ENCODE measurements at places on chromosomes 11 and 22. TPM values are rescaled to one million over a fixed set of nuclear protein-coding genes. Genes with fewer than 3 reads are reported as not detected.
A peak's percentile ranks its signal among the peaks of the same experiment; 100 is the strongest.

DNA sequence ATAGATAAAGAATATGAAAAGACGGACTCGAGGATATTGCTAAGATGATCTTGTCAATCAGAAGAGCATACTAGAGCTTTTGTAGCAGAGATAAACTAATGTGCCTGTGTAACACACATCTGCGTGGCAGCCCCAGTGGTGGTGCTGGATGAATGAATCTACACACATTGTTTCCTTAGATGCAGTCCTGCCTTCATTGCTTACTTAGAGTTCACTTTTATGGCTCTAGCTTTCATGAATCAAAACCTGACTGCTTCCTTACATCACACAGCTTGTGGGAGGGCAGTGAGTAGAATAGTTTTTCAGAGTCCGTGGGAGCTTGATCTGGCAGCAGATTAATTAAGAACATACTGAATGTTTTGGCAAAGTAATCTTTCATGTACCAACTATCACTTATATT is 83.7 kb downstream of the EXT2 start:
- no peak for DNase-seq

Gene SYT7
- total RNA-seq = 18.2 TPM

DNA sequence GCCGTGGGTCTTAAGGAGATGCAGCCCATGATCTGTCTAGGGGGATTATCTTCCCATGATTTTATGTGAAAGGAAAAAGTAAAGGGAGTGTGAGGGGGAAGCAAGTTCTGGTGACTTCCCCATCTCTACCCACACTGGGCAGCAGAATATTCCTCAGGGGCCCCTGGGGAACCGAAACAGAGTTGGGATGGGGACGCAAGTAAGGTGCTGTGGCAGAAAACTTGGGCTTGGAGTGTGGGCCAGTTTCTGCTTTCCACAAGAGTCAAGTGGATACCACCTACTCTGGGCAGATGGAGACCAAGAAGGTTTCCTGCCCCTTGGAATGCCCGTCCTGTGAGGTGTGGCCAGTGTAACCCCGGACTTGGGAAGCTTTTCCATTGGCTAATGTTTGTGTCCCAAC is 64.4 kb downstream of the SGSM3 start:
- no peak for DNase-seq

Gene MRGPRE
- not detected for total RNA-seq

GRCh38 chr11:107592813-107593212 is 1.9 kb downstream of the ELMOD1 start:
- no peak for DNase-seq

- peak; percentile 31 for DNase-seq
Measured at GRCh38 chr11:124656774-124657630, 16.5 kb downstream of the SIAE start.

Gene IL18
- total RNA-seq = 0.82 TPM

DNA sequence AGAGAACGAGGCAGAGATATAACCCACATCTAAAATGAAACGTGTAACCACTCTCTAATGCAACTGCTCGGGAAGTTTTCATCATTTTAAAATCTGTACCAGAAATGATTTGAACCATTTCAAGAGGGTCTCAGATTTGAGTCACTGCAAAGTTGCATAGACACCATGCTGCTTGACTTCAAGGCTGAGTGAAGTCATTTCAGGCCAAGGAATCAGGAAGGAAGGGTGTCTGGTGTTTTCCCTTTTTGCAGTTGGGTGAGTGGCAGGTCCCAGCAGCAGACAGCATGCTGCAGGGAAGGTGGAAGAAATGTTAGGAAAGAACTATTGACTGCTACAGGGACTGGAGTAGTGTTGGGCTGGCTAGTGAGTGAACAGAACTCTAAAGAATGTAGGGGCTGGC is 16.5 kb downstream of the TANGO2 start:
- no peak for DNase-seq

GRCh38 chr22:36366291-36366708 is 21.5 kb downstream of the MYH9 start:
- DNase-seq = no peak

Gene TEF
- total RNA-seq = 12.0 TPM

Gene CATSPER1
- total RNA-seq = not detected

- no peak for DNase-seq
Measured at GRCh38 chr11:6413791-6414201, 5.1 kb downstream of the APBB1 start.

DNA sequence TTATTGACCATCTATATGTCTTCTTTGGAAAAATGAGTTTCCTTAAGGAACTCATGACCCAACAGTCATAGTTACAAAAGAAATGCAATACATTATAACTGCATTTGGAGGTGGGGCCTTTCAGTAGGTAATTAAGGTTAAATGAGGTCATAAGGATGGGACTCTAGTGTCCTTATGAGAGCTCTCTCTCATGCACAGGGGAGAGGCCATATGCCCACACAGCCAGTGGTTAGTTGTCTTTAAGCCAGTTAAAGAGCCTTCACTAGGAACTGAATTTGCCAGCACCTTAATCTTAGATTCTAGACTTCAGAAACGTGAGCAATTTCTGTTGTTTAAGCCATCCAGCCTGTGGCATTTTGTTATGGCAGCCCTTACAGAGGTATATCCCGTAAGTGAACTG is 27.3 kb downstream of the INTS4 start:
- DNase-seq = no peak

Gene CARD18
- total RNA-seq = not detected

- DNase-seq = no peak
Measured at GRCh38 chr11:32602657-32603415, 19.2 kb downstream of the EIF3M start.

DNA sequence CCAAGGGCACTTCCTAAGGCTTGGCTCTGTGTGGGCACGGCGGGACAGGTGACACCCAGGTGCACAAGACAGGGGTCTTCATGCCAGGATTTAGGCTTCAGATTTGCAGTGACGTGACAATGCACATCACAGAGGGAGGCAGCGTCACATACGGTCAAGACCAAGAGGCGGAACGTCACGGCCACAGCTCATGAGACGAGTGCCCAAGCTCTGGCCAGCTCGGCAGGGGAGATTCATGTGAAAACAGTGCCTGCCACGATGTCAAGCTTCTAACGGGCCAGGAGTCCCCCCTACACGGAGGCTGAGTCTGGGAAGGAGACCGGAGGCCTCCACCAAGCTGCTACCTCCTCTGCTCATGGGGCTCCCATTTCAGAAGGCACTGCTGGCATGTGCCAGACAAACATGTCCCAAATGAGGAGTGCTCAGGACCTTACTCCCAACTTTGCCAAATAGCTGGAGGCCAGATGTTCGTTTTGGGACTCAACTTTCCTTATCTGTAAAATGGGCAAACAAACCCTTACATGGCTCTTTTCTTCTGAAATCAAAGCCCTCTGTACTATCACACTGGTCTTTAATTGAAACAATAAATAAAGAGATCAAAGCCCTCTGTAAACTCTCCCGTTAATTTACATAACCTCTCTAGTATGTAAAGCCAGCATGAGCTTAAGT is 16.6 kb downstream of the VPS37C start:
- DNase-seq = no peak
